ENCODE measurements at places on chromosomes 11 and 22.

- DNase-seq = no peak
Observed at GRCh38 chr11:407651-408123, 7.1 kb downstream of the SIGIRR start.

DNA sequence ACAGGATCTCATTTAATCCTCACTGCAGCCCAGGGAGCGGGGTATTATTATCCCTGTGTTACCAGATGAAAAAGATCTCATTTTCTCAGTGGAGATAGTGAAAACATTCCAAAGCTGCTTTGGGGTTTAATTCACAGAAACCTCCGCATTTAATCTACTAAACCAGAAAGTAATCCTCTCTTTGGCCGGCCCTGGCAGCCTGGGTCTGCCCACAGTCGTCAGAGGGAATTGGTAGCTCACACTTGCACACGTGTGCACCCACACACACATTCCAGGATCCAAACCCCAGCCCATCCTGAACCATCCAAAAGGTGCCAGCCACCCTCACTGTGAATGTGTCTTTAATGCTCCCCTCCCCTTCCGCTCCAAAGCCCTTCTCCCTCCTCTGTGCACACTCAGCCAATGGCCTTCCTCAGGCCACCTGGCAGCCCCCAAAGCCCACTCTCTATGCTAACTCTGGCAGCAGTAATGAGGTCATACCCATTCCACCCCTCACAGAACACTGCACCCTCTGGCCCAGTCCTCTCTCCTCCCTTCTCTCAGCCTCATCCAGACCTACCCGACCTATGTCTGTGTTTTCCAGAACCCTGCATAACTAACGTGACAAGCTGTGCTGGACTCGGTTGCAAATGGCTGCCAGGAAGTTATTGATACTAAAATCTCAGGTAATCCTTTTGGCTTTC lies 466.2 kb downstream of the SOX6 start:
- no peak for DNase-seq

DNA sequence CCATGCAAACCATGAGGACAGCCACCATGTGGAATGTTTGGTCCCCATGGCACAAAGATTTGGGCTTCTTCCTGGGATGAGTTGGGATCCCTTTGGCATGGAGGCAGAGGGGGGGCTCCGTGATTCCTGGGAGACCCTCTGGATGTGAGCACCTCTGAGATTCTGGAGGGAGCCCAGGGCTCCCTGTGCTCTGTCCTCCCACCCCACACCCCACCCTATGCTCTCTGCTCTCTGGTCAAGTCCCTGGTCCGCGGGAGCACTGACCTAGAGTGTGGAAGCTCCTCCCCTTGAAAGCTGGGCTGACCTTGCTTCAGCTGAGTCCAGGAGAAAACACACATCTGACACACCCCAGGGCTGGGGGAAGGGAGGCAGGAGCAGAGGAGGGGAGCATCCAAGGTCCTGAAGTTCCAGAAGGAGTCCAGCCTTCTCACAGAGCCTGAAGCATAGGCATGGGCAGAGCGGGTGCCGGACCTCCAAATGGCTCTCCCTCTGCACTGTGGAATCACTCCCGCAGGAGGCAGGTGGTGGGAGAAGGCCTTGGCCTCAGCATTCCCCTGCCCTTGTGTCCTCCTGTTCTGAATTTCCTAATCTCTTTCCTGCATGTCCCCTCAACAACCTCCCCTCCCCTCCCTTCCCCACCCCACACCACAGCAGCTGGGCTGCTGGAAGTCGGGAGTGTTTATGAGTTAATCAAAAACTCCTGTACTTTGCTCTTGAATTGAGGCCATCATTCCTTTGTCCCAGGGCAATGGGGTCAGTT lies 25.7 kb upstream of the OAF start:
- DNase-seq = no peak

GRCh38 chr11:109512249-109512648 lies 90.3 kb downstream of the C11orf87 start:
- no peak for DNase-seq

DNA sequence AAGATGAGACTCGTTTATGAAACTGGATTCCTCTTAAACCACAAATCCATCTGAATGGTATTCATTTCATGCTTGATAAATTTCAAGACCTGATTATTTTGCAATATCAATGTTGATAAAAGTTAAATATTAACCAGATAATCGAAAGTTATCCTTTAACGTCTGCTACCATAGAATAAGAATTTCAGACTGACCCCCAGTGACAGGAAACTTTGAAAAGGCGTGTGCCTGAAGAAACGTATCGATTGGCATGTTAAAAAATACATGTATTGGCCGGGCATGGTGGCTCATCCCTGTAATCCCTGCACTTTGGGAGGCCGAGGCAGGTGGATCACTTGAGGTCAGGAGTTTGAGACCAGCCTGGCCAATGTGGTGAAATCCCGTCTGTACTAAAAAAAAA lies 13.9 kb downstream of the SCGB1A1 start:
- DNase-seq = no peak

GRCh38 chr11:2989006-2989405 lies 3.1 kb downstream of the NAP1L4 start:
- DNase-seq = no peak

- no peak for DNase-seq
Observed at GRCh38 chr11:74644081-74644480, 51.7 kb downstream of the POLD3 start.

DNA sequence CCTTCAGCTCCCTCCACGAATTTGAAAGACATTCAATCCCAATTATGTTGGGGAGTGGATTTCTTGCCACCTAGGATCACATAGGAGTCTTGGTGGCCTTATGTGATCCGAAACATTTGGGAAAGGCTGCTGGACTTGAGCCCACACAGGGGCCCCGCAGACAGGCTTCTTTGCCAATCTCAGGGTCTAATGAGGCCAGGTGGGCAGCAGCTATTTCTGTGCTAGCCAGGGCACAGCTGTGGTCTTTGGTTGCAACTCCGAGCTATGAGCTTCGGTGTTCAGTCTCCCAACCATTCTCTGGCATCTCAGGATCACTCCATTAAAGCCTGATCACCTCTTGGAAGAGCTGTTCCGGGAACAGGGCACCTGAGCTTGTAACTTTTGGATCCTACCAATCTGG lies 84.4 kb downstream of the TP53I11 start:
- no peak for DNase-seq

DNA sequence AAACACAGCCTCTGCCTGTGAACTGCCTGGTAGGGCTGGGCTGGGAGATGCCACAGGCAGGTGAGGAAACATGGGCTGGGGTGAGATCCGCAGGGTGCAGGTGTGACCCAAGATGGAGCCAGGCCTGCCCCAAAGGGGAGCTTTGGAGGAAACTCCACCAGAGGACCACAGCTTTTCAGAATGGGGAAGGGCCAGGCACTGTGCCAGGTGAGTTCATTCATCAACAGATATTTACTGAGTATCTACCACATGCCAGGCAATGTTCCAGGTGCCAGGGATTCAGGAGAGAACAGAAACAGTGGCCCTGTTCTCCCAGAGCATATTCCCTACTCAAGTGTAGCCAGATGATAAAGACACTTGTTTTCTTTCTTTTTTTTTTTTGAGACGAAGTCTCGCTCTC lies 11.2 kb downstream of the RTN4RL2 start:
- no peak for DNase-seq

GRCh38 chr11:120595557-120595956 lies 84.0 kb downstream of the GRIK4 start:
- no peak for DNase-seq

DNA sequence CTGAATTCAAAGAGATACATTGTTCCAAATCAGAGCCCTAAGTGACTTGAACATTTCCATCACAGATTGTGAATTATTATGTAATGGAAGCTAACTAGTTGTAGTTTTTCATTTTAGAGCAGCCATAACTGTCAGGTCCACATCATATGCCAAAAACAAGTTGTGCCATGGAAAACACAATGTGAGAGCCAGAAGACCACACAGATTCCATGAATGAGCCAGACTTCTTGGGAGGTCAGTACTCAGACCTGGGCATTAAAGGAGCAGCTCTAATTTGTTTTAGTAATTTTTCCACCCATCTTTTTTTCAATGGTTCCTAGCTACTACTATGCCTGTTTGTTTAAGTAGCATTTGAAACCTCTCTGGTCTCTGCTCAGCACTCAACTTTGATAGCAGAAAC lies 279.4 kb downstream of the FAT3 start:
- no peak for DNase-seq

DNA sequence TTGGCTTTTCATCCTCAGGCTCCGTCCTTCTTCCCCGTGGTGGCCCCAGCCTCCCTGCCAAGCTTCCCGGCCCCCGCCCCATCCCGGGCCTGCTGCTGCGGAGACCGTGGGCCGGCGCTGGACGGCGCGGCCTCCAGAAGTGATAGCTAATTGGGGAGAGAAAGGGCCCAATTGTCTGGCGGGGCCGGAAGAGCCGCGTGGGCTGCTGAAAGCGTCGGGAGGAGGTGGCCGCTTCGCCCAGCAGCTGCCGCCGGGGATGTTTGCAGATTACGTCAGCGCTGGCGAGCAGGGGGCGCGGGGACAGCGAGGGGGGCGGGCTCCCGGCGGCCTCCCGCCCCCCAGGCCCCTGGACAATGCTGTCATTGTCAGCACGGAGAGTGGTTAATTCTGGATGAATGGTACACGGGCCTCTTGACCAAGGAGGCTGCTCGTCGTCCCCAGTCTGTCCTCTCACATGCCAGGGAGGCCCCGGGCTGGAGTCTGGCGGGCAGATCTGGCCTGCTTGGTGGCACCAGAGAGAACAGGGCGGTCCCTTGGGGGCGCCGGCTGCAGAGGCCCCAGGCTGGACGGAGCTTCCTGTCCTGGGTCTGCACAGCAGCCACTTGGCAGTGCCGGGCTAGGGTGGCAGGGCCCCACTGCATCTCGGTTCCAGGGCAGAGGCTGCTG lies 1.6 kb downstream of the SMIM38 start:
- DNase-seq = no peak

- DNase-seq = no peak
Observed at GRCh38 chr11:121311373-121311772, 18.8 kb downstream of the SC5D start.

- DNase-seq = no peak
Observed at GRCh38 chr11:69983897-69984438, 94.1 kb upstream of the ANO1 start.

DNA sequence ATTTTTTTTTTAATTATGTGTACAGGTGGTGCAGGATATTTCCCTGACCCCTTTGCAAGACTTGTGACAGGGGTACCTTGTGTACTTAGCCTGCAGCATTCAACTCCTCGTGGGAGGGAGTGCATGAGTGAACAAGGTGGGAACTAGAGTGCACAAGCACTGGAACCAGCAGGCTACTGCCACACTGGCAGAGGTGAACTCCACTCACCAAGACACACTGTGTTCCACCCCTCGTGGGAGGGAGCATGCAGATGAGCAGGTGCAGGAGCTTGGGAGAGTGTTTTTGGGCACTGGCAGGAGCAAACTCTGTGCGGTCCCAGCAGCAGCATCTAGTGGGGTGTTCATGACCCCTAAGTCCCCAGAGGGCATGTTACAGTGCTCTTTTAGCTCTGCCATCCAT lies 282.7 kb upstream of the PLET1 start:
- DNase-seq = no peak

All from GM12864 (cell line).